ENCODE measurements at places on chromosomes 4 and X.
A peak's percentile ranks its signal among the peaks of the same experiment; 100 is the strongest.

DNA sequence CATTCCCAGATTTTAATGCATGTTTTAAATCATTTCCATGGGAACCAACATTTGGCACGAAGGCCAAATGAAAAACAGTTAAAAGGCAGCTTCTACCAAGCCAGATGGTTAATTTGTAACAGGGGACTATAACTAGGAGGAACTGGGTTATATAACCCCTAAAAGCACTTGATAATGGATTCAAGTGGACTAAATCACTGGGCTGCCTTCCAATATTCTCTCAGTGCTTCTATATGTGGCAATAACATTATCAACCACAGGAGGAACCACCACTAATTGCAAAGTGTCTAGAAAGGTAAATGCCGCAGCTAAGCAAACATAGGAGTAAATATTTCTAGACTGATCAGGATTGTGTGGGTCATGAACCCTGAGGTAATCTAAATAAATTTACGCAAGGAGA, 391.5 kb downstream of the UBE2NL start:
- DNase-seq = peak; percentile 52

GRCh38 chr4:26099967-26100366, 185.9 kb downstream of the SMIM20 start:
- no peak for DNase-seq

- no peak for DNase-seq
These were observed 55.6 kb downstream of the RTL9 start for GRCh38 chrX:110414273-110414672.

- DNase-seq = no peak
These were observed 17.5 kb downstream of the MTMR8 start for GRCh38 chrX:64377753-64378152.

DNA sequence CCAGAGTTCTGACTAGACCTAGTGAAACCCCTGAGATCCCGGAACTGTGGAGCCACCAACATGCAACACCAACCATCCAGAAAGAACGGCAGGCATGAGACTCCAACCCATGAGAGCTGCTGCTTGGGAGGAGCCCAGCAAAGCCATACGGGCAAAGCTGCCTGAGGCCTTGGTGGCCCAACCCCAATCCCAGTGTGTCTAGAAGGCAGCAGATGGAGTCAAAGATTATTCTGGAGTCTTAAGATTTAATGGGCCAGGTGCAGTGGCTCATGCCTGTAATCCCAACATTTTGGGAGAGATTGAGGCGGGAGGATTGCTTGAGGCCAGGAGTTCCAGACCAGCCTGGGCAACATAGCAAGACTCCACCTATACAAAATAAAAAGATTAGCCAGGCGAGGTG, 49.2 kb upstream of the PDK3 start:
- no peak for DNase-seq

DNA sequence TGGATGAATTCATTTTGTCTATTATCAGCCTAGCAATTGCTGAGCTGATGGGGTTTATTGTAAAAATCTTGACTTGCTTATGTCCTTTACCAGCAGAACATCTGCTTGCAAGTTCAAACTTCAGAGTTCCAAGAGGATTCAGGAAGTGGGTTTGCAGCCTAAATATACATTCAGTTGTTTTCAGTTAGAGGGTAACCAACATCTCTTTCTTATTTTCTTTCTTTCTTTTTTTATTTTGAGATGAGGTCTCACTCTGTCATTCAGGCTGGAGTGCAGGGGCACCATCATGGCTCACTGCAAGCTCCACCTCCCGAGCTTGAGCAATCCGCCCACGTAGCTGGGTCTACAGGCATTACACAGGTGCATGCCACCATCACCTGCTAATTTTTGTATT, 31.4 kb upstream of the FHL1 start:
- no peak for DNase-seq

- DNase-seq = no peak
These were observed 742 bp upstream of the TAF1 start for GRCh38 chrX:71365356-71365874.

GRCh38 chr4:7423391-7423790, 11.3 kb downstream of the PSAPL1 start:
- no peak for DNase-seq

- DNase-seq = peak; percentile 84
These were observed 2.4 kb upstream of the SH3KBP1 start for GRCh38 chrX:19889582-19890342.

GRCh38 chrX:45751156-45751555, 550.5 kb upstream of the DIPK2B start:
- no peak for DNase-seq

GRCh38 chrX:154660541-154660940, 7.2 kb upstream of the CTAG2 start:
- no peak for DNase-seq

DNA sequence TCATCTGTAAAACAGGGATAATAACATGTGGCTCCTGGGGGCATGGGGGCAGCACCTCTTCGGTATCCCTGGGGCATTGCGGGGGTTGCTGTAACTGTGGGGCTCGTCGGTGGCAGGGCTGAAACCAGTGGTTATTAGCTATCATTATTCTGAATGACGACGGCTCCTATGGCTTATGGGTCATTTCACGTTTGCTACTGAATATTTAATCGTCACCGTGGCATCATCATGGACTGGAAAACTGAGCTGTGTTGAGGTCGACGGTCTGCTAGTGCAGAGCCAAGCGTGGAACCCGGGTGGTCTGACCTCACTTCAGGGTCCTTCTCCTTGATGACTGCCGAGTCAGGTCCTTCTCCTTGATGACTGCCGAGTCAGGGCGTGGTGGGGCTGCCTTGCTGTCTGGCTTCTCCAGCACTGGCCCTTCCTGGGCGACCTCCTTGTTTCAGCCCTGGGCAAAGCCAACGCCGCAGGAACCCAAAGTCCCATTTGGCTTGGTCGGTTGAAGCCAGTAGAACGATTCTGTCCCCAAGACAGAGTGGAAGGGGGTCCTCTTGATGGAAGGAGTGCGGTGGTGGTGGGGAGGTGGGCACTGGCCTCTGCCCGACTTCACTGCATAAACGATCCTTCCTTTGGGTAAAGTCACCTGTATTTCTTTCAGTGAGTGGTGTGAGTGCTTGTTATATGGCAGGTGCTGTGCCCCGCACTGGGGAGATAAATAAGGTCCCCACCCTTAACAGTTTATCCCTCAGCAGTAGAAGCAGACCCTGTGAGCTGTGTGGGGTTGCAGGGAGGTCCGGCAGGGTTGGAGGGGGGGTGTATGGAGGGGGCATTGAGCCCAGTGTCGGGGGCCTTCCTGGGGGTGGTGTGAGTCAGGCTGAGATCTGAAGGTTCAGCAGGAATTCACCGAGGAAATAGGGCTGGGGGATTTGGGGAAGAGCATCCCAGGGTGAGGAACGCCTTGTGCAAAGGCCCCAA, 40.8 kb downstream of the PSAPL1 start:
- no peak for DNase-seq

DNA sequence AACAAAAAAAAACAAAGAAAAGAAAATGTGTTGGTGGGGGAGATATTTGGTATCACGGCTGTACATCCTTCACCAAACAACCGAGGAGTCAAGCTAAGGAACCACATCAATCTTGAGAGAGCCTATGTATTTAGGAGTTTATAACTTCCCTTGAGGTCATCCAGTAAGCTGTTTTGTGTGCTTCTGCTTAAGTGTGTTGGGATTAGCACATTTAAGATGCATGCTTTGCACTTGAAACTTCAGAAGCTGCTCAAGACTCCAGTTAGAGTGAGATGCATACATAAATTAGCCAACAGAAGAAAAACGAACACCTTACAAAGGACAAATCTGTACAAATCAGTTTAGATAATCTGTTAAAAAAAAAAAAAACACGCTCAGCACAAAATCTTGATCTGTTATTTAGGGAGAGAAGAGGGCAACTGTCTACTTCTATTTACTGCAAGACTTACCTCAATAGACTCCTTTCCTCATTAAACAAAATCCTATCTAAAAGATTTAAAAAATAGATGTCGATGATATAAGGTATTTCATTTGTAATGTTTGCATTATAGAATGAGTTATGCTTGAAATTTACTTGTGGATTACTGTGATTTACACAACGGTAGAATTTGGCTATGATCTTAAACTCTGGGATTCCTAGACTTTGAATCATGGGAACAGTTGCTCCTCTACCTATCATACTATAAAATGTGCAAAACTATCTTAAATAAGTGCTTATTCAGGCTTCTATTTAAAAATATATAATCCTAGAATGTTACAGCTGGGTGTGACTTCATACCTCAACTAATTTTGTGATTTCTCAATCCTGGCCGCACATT, 53.8 kb upstream of the NAP1L5 start:
- no peak for DNase-seq

DNA sequence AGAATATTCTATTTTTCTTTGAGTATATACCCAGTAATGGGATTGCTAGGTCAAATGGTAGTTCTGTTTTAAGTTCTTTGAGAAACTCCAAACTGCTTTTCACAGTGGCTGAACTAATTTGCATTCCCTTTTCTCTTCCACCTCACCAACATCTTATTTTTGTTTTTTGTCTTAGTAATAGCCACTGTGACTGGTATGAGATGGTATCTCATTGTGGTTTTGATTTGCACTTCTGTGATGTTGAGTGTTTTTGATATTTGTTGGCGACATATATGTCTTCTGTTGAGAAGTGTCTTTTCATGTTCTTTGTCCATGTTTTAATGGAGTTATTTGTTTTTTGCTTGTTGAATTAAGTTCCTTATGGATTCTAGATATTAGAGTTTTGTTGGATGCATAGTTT, 24.4 kb downstream of the AIMP1 start:
- no peak for DNase-seq

- no peak for DNase-seq
These were observed 128.4 kb upstream of the LIMCH1 start for GRCh38 chr4:41409594-41409895.

- peak; percentile 44 for DNase-seq
These were observed 8.0 kb downstream of the CYP2U1 start for GRCh38 chr4:107939307-107939706.

GRCh38 chr4:100988876-100989275, 358.4 kb downstream of the PPP3CA start:
- DNase-seq = no peak

GRCh38 chr4:99847362-99847976, 30.8 kb downstream of the DAPP1 start:
- no peak for DNase-seq

DNA sequence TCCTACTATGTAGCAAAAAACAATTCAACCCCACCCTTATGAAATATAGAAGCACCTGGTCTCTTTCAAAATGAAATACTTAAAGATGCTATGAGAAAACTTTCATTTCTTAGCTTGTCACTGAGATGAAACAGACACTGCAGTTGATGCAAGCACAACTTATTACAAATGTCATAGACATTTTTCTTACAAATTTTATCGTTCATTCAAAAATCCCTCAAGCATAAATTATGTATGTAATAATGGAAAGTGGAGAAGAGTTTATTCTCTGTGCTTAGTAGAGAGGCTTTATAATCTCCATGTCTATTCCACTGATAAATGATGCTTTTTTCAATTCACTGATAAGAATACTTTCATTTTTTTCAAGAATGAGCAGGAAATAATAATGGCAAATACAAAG, 1943.9 kb upstream of the IGFBP7 start:
- DNase-seq = no peak

GRCh38 chr4:68366600-68366999, 16.7 kb upstream of the YTHDC1 start:
- DNase-seq = peak; percentile 38

GRCh38 chr4:129342819-129343408, 247.0 kb downstream of the C4orf33 start:
- DNase-seq = peak; percentile 90

DNA sequence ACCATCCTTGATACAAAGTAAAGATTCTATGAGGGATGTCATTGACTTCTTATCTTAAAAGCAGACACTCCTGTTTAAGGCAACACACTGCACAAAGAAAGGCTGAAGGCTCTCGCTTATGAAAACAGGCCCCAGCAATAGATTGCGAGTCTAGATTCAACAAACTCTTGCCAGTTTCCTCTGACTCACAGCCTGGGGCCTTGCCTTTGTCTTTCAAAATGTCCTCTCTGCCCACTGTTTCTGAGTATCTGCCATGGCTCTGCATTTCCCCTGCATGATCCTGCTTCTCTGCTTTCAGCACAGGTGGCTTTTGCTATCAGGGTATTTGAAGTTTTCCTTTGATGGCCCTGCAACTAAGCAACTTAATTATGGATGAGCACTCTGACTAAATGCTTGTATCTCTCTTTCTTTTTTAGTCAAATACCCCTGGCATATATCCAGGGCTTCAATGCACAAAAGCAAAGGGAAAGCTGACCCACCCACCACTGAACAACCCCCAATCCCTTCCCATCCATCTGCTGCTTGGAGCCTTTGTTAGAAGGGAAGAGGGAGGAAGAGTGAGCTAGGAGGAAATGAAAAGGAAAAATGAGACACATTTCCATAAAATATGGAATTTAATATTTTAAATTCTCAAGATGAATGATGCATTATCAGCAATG, 32.2 kb downstream of the NDP start:
- peak; percentile 28 for DNase-seq

DNA sequence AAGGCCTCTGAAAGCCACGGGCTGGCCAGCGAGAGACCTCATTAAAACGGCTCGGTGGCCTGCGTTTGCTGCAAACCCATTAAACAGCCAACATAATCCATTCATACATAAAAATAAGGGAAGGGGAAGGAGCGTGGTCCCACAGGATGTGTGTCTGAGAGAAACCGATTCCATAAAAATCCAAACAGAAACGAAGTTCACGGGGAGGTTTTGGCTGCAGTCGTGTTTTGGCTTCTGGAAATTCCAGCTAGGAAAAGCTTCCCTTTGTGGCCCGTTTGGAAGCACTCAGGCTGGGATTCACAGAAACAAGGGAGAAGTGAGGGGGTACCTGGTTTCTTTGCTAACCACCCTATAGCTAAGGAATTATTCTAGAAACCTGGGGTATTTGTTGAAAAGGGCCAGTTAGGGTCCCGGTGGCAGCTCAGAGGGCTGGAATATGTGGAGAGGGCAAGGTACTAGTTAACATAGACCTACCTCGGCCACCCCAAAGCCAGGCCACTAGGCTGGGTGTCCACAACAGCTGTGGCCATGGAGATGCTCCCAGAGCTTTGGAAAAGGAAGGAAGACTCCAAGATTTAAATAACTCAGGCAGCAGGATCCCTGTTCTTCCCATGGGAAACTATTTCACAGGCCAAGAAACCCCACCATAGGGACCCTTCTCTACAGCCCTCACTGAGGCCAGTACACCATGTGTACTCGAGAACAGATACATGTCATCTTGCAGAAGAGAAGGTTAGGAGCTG, 166.8 kb downstream of the BCOR start:
- no peak for DNase-seq

GRCh38 chrX:40013266-40014195, 84.2 kb downstream of the BCOR start:
- DNase-seq = peak; percentile 47

DNA sequence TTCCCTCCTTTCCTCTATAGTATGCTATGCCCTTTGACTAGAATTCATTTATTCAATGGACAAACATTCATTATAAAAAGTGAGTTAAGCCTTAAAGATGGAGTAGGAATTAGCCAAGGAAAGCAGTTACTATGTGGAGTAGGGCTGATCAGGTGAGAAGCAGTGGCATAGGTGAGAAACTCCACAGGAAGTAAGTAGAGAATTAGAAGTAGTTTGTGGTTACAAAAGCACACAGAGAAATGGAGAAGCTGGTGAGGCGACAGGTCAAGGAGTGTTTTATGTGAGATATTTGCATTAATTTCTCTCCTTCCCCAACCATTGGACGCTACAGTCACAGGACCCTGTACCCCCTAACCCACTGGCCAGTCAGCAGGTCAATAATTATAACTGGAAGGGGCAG, 30.6 kb downstream of the SETD7 start:
- DNase-seq = no peak

GRCh38 chrX:19874391-19875049, 12.9 kb downstream of the SH3KBP1 start:
- no peak for DNase-seq

Data from kidney tubule cell (primary cell).